ENCODE measurements at places on chromosomes 7 and 10.

DNA sequence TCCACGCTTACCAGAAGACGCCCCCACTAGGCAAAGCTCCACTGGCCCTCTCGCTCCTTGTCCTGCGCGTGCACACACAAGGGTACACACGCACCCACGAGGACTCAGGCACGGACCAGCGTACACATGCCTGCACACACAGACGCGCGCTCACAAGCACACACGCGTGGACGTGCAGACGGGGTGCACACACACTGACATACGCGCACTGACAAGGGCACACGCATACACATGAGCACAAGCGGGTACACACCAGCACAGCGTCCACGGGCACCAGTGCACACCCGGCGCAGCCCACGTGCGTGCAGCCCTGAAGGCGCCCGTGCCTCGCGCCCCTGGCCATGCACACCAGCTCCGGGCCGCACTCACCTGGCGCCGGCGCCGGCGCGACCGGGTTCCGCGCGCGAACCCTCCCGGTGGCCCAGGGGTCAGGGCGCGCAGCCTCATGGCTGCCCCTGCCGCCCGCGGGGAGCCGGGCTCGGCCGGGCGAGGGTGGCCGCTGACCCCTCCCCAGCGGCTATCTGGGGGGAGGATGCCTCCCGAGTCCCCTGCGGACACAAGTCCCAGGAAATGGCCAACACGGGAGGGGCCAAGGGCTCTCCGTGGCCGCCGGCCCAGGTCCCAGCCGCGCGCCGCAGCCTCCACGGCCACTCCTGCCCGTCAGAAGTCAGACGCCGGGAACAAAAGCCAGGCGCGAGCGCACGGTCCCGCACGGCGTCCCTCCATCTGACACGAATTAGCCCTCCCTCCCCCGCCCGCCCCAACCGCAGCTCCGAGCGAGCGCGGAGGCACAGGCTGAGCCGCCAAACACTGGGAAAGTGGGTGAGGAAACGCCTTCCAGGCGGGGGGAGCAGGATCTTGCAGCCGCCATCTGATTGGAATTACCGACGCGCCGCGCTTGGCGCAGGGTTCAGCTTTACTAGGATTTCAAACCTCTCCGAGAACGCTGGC is 45.0 kb downstream of the TNS3 start:
- no peak for DNase-seq

- DNase-seq = no peak
These were observed 89.3 kb downstream of the DOCK4 start for GRCh38 chr7:112116894-112117293.

- DNase-seq = no peak
These were observed 144.2 kb upstream of the TNRC18 start for GRCh38 chr7:5567790-5568189.

- no peak for DNase-seq
These were observed 120.8 kb upstream of the CDCA7L start for GRCh38 chr7:22066522-22066921.

Data from stimulated activated CD4-positive, alpha-beta T cell treated with anti-CD3 and anti-CD28 coated beads, Interleukin-1b, Interleukin-23, amount 100 ng/mL, for 1 hour (primary cell).